ENCODE measurements at places on chromosomes 3 and 15.

DNA sequence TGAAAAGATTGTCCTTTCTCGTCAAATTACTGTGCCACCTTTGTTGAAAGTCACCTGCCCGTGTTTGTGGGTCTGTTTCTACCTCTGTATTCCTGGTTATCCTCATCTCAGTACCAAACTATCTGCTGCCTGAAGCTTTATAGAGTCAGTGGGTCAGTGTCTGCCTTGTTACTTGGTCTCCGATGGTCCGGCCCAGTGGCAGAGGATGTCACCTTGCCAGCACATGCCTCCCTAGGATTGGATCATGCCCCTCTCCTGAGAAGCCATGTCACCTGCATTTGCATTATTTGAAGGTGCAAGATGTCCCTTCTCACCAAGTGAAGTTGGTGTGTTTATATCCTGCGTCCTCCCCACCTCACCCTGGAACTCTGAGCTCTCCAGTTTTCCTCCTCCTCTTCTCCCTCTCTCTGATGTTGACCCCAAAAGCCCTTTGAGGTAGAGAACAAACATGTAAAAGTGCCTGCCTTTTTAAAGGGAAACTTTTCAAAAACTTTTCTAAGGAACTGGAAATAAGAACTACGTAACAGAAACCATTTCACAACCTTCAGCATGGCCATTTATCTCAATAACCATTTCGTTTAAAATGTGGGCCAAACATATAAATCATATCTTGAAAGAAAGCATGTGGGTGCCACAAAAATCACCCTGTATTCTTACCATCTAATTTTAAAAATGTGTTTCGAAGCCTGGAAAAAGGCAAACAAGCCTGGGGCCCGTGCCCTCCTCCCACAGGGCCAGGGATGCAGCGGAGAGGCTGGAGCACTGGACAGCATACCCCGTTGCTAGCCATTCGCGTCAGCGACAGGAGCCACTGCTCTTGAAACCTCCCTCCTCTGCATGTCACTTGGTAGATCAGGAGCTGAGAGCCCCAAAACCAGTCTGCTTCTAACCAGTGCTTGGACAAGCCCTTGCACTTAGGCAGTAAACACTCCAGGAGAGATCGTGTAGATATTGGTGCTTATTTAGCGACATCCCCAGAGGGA lies 102.1 kb downstream of the VGLL4 start:
- no peak for DNase-seq

DNA sequence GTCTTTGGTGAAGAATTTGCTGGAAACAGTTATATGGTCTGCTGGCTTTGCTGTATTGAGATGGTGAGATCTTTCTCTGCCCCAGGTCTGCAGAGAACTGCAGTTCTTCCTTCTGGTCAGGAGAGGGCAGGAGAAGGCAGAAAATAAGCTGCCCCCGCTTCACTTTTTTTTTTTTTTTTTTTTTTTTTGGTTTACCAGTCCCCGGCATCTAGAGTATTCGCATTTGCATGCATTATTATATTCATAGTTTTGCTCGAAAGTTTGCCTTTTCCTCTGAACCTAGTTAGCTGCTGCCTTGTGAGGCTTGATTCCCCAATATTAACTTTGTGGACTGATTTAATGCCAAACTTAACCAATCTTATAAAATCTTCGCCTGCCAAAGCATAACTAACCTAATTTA lies 10.6 kb upstream of the PARL start:
- DNase-seq, result no peak

- no peak for DNase-seq
Observed at GRCh38 chr3:111590143-111590491, 5.0 kb downstream of the ZBED2 start.

- no peak for DNase-seq
Observed at GRCh38 chr15:57196865-57197264, 179.4 kb upstream of the CGNL1 start.

- DNase-seq, result no peak
Observed at GRCh38 chr3:106573605-106574004, 704.8 kb upstream of the CBLB start.

GRCh38 chr15:71294911-71295602 lies 179.8 kb downstream of the THSD4 start:
- no peak for DNase-seq

GRCh38 chr3:50128001-50128400 lies 27.1 kb upstream of the SEMA3F start:
- DNase-seq, result no peak

- no peak for DNase-seq
Observed at GRCh38 chr3:14322667-14323295, 79.6 kb upstream of the SLC6A6 start.

DNA sequence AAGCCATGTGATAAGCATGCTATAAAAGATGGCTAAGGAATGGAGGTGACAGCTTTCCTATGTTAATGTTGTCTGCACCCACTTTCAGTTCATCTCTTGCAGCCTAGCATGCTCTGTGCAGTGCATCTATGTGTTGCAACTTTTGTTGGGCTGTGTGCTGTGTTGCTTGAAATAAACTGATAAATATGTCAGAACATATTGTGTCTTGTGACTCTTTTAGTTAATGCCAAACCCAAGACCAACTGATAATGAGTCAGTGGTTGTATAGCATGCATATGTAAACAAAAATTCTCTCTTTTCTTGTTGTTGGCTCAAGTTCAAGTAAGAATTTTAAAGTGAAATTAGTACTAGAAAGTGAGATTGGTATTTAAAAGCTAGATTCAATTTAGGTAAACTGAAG lies 37.0 kb upstream of the SCN10A start:
- DNase-seq, result no peak

DNA sequence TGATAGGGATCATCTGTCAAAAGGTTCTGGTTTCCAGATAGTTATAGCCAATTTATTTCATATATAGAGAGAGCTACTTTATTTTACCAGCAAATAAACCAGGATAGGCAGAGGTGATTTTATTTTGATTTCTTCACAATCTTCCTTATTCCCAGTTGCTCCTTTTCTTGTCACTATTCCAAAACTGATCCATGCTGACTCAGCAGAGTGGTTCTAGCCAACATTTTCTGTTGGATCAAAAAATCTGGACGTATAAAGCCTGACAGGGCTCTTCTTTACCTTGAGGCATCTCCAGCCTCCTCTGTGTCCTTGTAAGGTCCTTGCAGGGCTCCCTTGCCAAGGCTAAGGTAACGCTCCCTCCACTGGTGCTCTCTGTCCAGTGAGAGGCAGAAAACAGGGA lies 15.8 kb downstream of the HDC start:
- no peak for DNase-seq

GRCh38 chr3:45909542-45909941 lies 23.2 kb downstream of the CCR9 start:
- no peak for DNase-seq

DNA sequence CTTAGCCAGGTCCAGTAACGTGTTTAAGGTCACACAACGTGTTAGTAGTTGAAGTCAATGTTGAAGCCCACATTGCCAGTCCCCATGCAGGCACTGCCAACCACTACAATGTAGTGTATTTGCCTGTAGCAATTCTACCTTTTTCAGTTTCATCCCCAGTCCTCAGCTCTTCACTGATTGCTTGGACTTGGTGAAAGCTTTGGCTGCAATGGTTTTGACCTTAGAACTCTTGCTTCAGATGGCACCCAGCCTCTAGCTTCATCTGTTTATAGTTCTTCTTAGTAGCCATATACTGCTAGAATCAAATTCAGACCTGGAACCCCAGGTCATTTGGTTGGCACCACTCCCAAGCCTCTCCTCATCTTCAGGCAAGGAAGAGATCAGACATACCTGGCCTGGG lies 345.4 kb upstream of the SEMA6D start:
- DNase-seq, result no peak

DNA sequence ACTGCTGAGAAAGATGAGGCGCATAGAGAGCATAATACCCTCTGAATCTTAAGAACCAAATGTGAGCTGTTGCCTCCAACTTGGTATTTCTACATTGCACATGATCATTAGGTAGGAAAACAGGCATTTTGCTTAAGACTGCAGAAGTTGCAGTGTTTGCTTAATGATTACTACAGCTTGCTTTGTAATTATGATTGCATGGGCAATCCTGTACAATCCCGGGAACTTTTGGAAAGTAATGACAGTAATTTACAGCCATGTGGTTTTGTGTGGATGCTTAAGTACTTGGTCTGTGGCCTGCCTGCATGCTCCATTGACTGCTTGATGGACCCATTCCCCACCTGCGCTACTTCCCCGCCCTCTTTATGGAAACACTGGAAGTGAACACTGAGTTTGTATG lies 301.1 kb downstream of the DIPK2A start:
- DNase-seq, result no peak

- DNase-seq, result no peak
Observed at GRCh38 chr3:101791778-101792177, 12.8 kb downstream of the NXPE3 start.

GRCh38 chr15:42082823-42083604 lies 11.3 kb downstream of the PLA2G4D start:
- DNase-seq, result no peak

DNA sequence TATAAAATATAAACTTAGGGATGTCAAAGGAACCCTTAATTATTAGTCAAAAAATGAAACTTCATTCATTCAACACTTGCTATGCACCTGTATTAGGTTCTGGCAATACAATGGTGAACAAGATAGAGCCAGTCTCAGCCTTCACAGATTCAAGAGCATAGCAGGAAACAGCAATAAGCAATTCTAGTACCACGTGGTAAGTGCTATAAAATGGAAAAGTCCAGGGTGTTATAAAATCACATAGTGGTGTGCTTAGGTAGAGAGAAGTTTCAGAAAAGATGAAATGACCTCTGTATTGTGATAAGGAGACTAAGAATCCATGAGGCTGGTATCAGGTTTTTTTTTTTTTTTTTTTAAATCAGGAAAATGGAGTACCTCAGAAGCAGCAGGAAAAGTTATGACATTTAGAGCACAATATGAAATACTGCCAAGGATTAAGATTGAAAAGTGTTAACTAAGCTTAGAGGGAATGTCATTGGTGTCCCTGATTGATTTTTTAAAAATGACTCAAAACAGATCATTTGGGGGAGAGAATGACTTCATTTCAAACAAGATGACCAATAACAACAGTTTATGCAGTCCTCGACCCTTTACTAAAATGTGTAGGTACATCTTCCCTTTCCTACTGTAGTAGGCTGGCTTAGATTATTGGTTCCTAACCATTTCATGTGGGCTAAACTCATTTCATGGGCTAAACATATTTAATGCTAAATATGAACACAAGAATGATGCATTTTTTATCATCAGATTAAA lies 5.0 kb downstream of the TOMM70 start:
- DNase-seq, result no peak

- no peak for DNase-seq
Observed at GRCh38 chr3:157502916-157503595, at the start of gene VEPH1. Gene VEPH1 (minus strand): TSS chr3:157503416. CDS start chr3:157495349, 8,067 bp downstream.

- no peak for DNase-seq
Observed at GRCh38 chr15:39118510-39118909, 462.4 kb upstream of the THBS1 start.

GRCh38 chr3:18237251-18238005 lies 187.7 kb downstream of the SATB1 start:
- no peak for DNase-seq

DNA sequence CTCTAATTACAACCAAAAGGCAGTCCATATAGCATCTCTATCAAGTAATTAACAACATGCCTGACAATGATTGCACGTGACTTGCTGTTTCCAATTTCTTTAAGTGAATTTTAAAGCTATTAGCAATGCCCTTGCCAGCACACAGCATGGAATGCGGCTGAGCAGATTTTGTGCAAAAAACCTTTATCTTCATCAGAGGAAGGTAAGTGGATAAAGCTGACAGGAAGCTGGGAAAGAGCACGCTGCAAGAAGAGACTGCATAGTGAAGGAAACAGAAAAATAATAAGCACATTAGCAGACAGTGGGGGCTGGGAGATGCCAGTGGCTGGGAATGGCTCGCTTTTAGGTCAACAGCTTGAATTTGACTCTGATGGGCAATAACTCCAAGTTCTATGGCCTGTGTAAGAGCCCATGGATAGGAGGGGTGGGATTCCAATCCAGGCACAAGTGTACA lies 138.8 kb downstream of the PDZRN3 start:
- DNase-seq, result no peak

DNA sequence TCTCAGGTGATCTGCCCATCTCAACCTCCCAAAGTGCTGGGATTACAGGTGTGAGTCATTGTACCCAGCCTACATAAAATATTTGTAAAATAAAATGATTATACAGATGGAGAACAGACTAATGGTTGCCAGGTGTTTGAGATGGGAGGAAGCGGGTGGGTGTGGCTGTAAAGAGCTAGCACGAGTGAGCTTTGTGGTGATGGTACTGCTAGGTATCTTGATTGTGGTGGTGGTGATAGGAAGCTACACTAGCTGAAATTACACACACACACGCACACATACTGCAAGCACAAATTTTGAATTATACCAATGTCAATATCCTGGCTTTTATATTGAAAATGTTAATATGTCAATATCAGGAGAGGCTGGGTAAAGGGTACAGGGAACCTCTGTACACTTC lies 5.4 kb downstream of the PGPEP1L start:
- no peak for DNase-seq

DNA sequence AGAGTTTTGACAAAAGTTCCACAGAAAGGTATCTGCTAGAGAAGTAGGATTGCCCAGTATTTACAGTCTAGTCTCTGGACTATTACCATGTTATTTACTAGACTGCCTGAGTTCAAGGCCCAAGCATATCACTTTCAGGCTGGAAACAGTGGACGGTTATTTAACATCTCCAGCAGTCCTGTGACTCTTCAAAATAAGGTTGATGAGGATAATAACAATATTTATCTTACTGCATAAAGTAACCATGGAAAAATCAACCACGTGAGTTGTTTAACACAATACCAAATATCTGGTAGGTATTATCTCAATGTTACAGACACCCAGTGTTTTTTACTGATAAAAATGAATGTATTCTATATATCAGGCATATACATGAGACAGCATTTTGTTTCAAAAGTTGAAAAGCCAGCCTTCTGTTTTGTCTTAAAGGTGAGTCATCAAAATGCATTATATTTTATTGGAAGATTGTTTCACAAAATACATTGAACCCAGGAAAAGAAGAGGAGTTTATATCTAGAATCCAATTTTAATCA lies 535.8 kb downstream of the TBL1XR1 start:
- DNase-seq, result no peak

DNA sequence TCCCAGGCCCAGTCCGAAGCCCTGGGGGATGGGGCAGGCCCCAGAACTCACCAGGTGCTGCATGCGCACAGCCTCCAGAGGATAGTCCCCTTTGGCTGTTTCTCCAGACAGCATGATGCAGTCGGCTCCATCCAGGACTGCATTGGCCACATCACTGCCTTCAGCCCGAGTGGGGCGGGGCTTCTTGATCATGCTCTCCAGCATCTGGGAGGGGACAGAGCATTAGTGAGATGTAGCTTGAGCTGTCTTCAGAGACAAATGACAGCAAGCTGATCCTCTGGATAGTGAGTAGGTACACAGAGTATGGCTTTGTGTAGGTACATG lies 9.1 kb upstream of the GRAMD2A start:
- no peak for DNase-seq

- DNase-seq, result no peak
Observed at GRCh38 chr3:169554611-169555010, 108.9 kb downstream of the MECOM start.

DNA sequence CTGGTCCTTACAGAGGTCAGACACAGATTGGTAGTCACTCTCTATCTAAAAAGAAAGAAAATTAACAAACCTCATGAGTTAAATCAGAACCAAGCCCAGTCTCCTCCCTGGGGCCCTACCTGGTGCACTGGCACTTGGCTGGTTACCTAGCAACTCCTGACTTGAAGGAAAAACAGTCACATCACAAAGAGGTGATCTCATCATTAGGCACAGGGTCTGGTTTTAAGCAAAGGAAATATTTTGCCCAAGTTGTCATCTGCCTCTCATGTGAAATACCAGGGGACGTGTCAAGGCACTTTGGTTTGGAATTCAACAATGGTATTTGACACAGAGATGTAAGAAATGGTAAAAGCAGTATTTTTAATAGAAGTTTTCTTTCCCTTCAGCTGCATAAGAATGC lies 47.7 kb upstream of the FMN1 start:
- no peak for DNase-seq

Data from stimulated activated CD8-positive, alpha-beta memory T cell treated with anti-CD3 and anti-CD28 coated beads, Interleukin-15, amount 100 ng/mL, for 48 hours (primary cell).